ENCODE measurements at places on chromosomes 3 and 15. TPM values are rescaled to one million over a fixed set of nuclear protein-coding genes. Genes with fewer than 3 reads are reported as not detected.

Gene CDV3
- total RNA-seq, result 108 TPM

Gene IL17RE
- 1.1 TPM for total RNA-seq

Gene ANKRD63
- 0.54 TPM for total RNA-seq

Gene CPA3
- not detected for total RNA-seq

Gene UROC1
- total RNA-seq, result not detected
